ENCODE measurements at places on chromosomes 6 and 20.

DNA sequence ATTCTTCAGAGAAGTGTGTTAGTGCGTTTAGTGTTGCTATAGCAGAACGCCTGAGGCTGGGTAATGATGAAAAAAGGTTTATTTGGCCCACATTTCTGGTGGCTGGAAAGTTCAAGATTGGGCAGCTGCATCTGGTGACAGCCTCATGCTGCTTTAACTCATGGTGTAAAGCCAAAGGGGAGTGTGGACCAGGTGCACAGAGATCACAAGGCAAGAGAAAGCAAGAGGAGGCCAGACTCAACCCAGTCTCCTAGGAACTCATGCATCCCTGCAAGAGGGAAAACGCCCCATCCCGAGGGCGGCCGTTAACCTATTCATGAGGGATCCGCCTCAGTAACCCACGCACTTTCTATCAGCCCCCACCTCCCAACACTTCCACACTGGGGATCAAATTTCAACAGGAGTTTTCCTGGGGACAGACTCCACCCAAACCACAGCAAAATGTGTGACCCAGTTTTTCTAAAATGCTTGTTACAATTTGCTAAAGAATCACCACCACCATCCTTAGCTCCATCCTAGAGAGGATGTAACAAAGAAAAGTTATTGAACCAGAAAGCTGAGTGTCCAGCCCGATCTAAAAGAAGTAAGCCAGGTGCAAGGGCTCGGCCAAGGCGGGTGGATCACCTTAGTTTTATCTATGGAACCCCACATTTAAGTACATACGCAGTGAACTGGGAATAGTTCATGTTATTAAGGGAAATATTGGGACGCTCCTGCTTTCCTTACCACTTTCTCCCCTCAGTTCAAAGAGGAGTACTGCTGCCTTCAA, 164.8 kb downstream of the QKI start:
- DNase-seq: no peak

DNA sequence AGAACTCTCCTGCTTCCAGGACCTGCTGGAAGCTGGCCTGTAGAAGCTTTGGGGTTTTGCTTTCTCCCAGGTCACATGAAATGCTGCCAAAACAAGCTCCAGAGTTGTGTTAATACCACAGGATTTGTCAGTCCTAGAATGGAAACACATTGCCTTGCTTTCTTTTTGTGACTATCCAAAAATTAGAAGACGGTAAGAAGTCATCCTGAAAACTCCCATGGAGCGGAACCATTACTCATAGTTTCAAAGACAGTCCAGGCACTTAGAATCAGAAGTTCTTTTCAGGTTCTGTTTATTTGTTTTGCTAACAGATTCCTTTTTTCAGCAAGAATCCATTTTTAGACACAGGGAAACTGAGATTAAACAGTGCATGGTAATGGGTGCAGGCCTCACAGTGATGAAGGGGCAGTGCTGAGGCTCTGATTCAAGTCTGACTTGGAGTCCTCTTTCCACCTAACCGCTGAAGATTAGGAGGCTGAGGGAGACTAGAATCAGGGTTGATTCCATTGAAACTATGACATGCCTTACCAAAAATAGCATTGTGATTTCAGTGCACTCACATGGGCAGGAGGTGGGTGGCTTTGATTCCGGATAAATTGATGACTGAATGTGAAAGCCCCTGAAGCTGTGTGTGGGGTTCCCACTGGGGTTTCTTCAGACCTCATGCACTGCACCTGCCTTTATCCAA, 72.2 kb upstream of the NAA20 start:
- DNase-seq: no peak

- DNase-seq: no peak
Observed at GRCh38 chr6:41061196-41061726, 8.3 kb downstream of the APOBEC2 start.

DNA sequence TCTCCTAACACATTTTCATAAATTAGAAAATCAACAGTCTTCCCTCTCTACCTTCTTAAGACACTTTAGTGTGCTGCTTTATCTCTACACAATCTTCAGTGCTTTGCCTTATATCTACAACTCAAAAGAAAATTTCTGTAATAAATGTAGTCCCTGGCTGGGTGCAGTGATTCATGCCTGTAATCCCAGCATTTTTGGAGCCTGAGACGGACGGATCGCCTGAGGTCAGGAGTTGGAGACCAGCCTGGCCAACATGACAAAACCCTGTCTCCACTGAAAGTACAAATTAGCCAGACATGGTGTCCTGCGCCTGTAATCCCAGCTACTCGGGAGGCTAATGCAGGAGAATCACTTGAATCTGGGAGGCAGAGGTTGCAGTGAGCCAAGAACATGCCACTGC, 9.7 kb upstream of the EDN1 start:
- DNase-seq: no peak

- DNase-seq: no peak
Observed at GRCh38 chr6:31265926-31266325, 6.0 kb downstream of the HLA-C start.

DNA sequence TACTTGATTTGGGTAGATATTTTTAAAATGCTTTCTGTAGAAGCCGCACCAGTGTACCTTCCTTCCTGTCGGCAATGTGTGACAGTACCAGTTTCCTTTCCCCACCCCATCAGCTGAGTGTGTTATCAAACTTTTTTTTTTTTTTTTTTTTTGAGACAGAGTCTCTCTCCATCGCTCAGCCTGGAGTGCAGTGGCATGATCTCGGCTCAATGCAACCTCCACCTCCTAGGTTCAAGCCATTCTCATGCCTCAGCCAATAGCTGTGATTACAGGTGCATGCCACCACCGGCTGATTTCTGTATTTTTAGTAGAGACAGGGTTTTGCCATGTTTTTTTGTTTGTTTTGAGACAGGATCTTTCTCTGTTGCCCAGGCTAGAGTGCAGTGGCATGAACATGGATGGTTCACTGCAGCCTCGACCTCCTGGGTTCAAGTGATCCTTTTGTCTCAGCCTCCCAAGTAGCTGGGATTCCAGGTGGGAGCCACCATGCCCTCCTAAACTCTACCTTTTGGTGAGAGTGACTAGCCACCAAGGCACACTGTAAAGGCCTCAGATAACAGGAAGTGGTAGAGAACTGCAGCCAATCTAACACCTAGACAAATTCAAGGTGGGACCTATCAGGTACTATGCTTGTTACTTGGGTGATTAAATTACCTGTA, 26.5 kb upstream of the ZBTB22 start:
- peak; percentile 75 for DNase-seq

- no peak for DNase-seq
Observed at GRCh38 chr20:53652090-53652858, 58.6 kb upstream of the ZNF217 start.

DNA sequence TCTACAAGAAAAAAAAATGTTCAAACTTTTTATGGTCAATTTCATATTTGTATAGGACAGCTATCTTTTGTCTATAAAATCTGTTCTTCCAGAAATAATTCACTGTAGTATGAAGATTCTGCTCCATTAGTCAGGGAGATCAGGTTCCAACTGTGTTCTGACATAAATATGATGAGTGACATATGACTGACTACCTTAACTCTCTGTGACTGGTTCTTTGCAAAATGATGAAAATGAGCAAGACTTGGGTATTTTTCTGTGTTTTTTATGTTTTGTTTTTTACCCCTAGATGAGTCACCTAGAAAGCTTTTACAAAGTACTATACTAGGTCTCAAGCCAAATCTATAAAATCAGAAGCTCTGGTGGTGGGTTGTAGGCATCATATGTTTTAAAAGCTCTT, 229.6 kb downstream of the MMUT start:
- no peak for DNase-seq
